ENCODE measurements at places on chromosomes 6 and 20.
A peak's percentile ranks its signal among the peaks of the same experiment; 100 is the strongest.

GRCh38 chr20:15702161-15702560, 871.1 kb downstream of the KIF16B start:
- peak; percentile 8 for DNase-seq

DNA sequence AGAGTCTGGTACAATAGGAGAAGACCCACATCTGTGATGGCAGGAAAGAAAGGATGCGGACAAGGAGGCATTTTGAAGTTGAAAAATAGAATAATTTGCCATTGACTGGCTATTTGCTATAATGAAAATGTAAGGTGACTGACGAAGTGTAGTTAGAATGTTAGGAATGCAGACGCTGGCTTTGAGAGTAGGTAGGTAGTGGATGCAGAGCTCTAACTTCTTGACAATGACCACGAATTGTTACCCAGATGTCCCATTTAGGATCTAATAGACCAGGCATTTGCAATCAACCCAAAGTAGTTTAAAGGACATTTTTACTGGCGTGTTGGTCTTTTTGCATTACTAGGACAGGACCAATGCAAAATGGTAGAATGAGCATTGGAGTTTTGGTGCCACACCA, 14.2 kb downstream of the MLIP start:
- no peak for DNase-seq

DNA sequence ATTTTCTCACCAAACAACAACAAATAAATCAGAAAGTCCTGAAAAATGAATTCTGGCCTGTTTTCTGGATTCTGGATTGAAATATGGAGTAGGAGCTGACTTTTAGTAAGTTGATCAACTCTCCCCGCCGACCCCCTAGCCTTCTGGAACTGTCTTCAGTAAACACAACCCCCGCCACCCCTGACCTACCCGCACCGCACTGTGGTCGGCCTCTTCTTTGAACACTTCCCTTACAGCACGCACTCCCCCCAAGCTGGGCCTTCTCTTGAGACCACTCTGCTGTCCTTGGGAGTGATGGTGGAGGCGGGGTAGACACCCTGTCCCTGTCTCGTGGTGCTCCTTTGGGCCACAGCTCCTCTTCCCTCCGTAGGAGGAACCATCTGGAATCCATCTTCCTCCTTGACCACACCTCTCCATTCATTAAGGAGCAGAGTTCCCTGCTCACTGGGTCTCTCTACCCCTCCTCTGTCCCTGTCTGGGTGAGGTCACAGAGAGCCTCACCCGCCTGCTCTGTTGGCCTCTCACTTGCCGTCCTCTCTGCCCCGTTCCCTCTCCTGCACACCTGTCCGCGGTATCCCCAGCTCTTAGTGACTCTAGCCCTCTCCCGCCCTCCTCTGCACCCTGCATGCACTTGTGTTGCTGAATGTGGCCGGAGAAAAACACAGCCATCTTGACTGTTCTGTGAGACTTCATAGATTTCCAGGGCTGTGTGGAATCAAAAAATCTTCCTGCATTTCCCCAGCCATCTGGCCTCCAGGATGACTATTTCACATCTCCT, 19.1 kb downstream of the SYNJ2 start:
- no peak for DNase-seq

DNA sequence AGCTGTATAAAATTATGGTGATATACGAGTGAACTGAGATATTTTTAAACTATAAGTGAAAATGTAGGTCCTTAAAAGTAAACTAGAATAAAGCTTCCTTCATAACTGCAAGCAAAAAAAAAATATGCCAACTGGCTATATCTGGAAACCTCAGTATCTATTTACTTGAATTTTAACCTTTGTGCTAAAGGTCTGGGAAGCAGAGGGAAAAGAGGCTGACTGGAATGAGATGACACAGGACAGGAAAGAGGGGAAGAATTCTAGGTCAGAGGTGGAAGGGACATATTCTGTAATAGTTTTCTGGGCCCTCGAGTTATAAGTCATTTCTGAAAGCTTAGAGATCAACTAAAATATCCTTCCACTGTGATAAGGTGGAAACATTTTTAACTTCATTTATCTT, 46.8 kb downstream of the AIG1 start:
- DNase-seq, result no peak

- no peak for DNase-seq
These were observed 10.2 kb downstream of the SPAG4 start for GRCh38 chr20:35625584-35626385.

DNA sequence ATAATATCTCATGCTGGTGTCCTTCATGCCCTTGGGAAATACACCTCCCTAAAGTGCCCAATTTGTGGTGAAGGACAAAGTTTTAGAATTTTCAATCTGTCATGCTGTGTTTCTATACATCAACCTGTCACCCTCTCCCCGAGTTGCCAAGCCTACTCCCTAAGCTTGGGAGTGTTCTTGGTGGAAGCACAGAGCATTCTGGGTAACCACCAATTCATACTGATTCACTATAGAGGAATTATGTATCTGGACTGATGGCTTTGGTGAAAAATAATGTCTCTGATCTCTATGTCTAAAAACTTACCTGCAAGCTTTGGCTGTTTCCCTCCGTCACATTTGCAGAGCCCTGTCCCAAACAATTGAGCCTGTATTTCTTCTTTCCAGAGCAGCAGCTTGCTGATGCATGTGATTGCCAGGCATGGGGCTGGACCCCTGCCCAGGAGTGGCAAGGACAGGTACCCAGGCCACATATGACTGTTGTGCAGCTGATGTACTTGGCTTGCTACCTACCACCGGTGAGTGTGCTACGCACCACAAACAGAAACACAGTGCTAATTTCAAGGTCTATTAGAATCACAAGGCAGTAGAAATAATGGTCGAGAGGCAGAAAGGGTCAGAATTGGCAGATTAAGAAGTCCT, 202.8 kb upstream of the CITED2 start:
- DNase-seq, result no peak

DNA sequence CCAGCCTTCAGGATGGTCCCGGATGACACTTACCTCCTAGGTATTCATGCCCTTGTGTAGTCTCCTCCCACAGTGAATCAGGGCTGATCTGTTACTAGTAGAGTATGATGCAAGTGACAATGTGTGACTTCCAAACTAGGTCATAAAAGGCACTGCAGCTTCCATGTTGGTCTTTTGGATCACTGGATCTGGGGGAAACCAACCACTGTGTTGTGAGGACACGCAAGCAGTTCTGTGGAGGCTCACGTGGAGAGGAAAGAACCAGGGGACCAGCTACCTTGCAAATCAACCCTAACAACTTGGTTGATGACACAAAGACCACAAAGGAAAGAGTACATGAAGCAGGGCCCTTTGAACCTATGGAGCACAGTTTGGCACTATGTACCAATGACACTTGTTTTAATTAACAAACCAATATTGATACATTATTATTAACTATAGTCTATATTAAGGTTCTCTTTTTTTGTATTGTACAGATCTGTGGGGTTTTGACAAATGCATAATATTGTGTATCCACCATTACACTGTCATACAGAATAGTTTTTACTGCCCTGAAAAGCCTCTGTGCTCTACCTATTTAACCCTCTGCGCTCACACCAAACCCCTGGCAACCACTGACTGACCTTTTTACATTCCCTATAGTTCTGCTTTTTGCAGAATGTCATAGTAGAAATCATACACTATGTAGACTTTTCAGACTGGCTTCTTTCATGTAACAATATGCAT, 16.3 kb upstream of the SDCBP2 start:
- no peak for DNase-seq

DNA sequence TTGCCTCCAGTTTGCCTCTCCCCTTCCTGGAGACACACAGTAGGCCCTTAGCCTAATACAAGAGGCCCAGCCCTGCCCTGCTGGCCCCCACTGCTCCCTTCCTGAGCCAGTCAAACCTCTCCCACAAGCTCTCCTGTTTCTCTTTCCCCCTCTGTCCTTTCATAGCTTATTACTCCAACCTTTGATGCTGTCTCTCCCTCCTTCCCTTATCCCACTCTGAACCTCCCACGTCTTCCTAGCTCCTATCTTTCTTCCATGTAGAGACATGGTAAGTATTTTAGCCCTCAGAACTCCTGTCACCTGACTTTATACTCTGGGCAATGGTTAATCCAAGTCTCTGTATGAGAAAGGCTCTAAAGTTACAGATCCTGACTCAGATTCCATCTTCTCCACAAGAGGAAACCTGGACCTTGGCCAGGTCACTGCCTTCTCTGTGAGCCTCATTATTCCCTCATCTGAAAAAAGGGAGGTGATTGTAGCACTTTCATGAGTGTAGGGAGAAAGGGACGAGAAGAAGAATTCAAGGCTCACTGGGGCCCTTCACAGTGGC, 6.7 kb downstream of the TGIF2 start:
- DNase-seq, result peak; percentile 27

DNA sequence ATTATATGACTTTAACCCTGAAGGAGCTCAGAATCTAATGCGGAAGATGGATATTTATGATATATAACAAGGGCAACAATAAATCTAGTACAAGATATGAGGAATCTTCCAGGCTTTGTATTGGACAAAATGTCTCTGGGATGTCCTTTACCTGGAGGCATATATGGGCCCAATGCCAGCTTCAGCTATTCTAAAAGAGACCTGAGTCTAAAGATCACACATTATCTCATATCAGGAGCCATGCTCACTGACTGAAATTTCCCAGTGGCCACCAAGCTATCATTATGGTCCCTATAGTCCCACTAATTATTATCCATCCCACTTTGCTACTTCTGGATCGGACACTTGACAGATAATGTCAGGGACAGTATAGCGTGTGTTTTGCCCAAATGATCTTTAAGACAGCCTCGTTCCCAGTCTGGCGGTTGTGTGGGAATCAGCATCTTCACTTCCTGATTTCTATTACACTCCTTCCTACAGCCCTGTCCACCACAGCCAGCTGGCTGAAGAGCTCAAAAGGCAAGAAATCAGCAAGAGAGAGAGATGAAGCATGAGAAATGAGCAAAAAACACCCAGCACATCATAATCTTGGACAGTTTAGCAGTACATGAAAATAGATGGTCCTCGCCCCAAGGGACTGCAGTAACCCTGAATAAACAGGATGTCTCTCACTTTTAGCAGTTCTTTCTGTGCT, 34.9 kb downstream of the KLHL31 start:
- DNase-seq, result no peak

DNA sequence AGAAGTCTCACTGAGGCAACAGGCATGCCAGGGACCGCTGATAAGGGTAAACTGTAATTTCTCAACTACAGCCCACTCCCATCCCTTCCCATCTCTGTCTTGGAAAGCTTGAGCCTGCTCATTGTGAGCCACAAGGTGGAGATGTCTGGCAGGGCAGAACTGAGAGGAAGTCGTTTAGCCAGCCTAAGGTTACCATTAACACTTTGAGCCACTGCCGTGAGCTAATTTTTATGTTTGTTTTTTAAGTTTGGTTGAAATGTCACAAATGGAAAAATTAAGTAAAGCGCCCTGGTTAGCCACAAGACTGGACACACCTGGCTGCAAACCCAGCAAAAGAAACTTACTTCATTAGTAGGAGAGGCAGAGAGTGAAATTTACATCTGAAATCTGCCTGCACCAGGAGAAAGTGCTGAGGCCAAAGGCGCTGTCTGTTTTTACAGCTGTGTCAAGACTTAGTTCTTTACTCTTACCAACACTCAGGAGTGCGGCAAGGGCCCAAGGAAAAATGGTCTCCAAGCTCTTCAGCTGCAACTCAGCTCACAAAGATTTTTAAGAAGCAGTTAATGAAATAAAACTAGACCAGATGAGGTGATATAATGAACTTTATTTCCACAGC, 50.0 kb upstream of the FAM83C start:
- peak; percentile 48 for DNase-seq

DNA sequence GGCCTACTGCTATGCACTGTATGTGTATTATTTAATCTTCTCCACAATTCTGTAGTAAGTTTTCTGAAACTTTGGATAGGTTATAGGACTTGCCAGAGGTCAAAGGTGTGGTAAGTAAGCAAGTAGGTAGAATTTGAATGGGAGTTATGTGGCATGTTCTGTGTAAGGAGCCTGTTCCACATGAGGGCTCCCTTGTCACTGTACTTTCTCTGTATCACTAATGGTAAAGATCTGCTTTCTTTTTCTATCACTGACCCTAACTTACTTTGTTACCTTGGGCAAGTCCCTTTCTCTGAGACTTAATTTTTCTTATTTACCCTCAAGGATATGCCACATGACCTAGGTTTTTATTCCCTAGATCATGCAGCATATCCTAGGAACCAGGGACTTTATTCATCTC, 50.3 kb downstream of the EIF2S2 start:
- DNase-seq, result no peak

GRCh38 chr6:33316603-33317418, 733 bp downstream of the ZBTB22 start:
- DNase-seq, result no peak

- DNase-seq, result peak; percentile 36
These were observed 1.1 kb downstream of the MGME1 start for GRCh38 chr20:17969884-17970409.

- no peak for DNase-seq
These were observed 83.8 kb upstream of the FOXQ1 start for GRCh38 chr6:1227935-1228753.

DNA sequence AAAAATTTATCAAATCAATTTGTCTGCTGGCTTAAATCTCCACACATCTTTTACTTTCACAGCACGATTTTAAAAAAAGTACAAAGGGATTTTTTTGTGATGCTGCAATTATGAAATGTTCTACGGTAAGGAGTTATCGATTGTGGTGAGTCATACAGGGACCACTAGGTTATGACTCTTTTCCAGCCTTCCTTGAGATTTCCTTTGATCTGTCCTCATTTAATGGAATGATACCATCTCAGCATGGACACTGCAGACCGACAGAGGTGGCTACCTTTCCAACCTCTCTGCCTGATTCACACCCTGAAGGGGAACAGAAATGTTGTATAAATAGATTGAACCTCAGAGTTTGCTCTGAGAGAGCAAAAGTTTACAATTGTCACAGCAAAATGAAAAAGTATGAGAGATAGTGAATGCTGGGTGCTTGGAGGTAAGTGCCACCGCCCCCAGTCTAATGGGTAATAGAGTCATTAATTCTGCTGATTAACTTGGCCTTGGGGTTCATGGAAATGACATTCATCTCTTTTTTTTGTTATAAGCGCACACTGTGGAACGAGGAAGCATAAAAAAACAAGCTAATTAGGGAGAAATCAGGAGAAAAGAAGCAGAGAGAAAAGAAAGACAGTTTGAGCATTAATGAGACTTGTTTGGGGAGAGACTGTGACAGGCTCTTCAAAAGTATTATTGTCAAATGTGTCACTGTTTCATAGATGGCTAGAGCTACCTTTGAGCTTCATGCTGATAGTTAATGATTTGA, 306.0 kb downstream of the RNF144B start:
- DNase-seq, result no peak

GRCh38 chr20:52652271-52652670, 319.9 kb upstream of the TSHZ2 start:
- no peak for DNase-seq
